Stimulated activated CD4-positive, alpha-beta T cell treated with anti-CD3 and anti-CD28 coated beads, Interleukin-12 subunit alpha, Interleukin-12 subunit beta, amount 100 ng/mL, for 48 hours (primary cell): ENCODE measurements at places on chromosomes 6 and 20.

DNA sequence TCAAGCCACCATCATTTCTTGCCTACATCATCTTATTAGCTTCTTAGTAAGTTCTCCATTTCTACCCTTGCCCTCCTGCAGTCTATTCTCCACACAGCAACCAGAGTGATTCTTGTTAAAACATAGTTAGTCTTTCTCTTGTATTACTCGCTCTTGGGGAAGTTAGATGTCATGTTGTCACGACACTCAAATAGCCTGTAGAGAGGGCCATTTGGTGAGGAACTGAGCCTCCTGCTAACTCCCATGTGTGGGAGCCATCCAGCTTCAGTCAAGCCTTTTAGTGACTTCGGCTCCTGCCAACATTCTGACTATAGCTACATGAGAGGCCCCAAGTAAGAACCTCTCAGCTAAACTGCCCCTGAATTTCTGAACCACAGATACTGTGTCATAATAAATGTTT, 395.4 kb downstream of the CDC5L start:
- no peak for DNase-seq

- no peak for DNase-seq
Measured at GRCh38 chr6:134253681-134254080, 64.2 kb downstream of the SGK1 start.

- peak; percentile 91 for DNase-seq
Measured at GRCh38 chr6:134173936-134174671, 121.7 kb upstream of the SLC2A12 start.

DNA sequence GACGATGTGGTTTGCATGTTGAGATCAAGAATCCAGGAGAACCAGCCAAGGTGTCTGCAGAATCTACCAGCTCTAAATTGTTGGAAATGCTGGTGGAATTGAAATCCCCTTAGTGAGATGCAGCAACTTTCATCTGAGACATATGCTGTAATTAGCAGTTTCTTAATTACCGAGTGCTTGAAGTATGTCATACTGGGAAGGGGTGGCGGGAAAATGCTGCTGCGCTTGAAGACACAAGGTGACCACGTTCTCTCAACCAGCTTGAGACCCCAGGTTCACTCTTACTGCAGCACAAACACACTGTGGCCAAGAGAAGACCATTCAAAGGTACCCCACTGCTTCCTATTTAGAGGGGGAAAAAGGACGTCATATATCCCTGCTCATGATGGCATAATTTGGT, 59.0 kb downstream of the PFDN4 start:
- no peak for DNase-seq

DNA sequence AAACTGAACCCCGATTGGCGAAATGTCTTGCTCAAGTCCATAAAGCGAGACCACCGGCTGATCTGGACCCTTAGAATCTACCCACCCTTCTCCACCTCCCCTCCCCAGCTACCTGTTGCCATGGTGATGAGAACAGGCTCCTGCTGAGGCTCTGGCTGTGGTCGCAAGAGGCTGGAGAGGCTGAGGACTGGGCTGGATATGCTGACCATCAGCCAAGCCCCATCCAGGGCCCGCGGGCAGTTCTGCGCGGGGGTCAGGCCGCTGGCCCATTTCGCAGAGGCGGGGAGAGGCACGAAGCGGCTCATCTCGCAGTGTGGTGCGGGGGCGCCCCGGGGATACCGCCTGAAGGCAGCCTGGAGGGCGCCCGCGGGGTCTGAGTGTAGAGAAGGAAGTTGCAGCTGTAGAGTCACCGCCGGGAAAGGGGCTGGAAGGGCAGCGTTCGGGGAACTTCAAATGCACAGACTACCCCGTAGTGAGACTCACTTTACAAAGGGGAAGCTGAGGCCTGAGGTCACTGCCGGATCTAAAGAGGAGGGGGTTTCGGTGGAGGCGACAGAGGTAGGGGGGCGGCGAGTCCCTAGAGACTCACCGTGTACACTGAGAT, 671 bp downstream of the TAPBP start:
- no peak for DNase-seq

GRCh38 chr6:24926192-24926591, 9.6 kb downstream of the RIPOR2 start:
- DNase-seq, result no peak

DNA sequence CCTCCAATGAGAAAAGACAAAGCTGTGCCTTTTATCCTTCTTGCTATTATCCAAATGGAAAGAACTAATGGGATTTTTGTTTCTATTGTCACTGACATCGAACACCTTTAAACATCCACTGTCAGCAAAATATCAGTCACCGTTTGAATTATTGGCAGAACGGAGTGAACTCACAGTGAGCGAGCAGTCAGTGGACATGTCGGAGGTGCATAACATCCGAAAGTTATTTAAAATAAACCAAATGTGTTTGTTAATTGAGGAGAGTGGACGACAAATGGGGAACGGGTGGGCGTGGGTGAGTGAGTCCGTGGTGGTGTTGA, 38.8 kb downstream of the PMEPA1 start:
- DNase-seq, result no peak

- no peak for DNase-seq
Measured at GRCh38 chr6:89433252-89434149, 549 bp downstream of the ANKRD6 start.

GRCh38 chr6:154166140-154166539, 127.1 kb downstream of the OPRM1 start:
- no peak for DNase-seq

DNA sequence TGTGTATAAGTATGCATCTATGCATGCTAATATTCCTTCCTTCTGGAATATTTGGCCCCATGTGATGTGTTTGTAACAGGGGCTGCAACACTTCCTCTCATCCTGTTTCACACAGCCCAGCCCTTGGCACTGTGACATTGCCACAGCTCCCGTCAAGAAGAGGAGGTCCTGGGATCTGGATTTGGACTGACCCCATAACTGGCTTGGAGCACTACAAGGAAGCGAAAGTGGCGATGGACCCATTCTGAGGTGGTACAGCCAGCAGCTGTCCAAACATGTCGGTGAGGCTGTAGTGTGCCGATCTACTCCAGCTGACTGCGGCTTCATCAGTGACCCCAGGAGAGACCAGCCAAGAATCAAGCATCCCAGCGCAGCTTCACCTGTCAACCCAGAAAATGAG, 18.2 kb downstream of the SYNDIG1 start:
- no peak for DNase-seq

- no peak for DNase-seq
Measured at GRCh38 chr6:41502566-41502916, 43.6 kb upstream of the FOXP4 start.

- DNase-seq, result no peak
Measured at GRCh38 chr6:43481591-43482236, 4.3 kb downstream of the TJAP1 start.

DNA sequence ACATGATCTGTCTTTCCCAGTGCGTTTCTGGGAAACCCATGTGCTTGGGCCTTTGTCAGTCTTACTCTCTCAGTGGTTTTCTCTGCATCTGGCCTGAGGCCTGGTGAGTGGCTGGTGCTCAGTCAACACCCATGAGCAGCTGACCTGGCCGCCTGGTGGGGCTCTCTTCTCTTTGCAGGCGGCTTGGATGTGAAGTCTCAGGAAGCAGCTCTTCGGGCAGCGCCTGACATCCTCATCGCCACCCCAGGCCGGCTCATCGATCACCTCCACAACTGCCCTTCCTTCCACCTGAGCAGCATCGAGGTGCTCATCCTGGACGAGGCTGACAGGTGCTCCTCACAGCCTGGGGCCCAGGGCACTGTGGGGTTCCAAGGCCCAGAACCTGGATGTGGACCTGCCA, 10.8 kb downstream of the DDX27 start:
- no peak for DNase-seq

DNA sequence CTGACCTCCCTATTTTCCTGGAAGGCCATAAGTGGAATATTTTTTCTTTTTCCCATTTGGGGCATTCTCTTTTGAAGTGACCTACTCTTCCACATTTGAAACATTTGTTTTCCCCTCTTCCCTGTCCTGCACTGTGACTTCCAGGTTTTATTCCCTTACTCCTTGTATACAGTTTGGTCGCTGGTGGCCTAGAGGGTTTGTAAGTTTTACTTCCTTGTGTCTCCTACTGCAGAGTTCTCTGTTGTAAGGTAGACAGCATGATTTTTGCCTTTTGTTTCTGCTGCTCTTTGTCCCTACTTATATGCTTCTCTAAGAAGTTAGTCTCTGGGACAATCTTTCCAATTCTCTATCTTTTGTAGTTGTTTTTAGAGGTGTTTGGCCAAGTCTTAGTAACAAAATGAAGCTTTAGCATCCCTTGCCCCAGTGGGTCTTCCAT, 7.4 kb upstream of the ZNFX1 start:
- no peak for DNase-seq

DNA sequence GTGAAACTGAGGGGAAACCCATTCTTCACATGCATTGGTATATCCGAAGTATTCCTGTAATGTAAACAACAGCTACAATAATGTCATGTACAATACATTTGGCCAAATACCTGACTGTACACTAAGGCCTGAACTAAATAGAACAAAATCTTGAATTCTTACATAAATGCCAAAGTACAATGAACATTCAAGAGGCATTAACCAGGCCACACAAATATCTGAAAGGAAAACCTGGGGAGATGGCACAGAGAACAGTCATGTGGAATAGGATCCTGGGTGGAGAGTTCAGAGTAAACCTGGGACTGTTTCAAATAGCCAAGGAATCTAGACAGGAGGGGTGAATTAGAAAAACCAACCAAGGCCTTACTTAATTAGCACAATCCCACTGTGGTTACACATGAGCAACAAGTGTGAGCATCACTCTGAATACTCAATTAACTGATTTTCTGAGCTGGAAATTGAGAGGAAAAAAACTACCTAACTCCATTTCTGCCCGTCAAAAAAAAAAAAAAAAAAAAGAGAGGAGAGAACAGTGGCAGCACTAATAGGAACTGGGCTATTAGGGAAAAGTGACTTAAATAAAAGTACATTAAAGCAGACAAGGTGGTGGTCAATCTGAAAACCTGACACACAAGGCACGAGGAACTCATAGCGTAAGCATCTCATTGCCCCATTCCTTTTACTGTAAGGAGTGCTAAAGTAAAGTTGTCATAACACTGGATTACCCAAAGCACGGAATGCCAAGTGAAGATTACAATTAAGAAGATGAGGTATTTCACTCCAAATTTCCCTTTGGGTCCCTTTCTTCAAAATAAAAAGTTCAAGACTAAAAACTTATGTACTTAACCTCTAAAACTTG, 10.9 kb downstream of the SNX5 start:
- DNase-seq, result no peak

GRCh38 chr20:24149881-24150307, 161.3 kb upstream of the GGTLC1 start:
- no peak for DNase-seq

DNA sequence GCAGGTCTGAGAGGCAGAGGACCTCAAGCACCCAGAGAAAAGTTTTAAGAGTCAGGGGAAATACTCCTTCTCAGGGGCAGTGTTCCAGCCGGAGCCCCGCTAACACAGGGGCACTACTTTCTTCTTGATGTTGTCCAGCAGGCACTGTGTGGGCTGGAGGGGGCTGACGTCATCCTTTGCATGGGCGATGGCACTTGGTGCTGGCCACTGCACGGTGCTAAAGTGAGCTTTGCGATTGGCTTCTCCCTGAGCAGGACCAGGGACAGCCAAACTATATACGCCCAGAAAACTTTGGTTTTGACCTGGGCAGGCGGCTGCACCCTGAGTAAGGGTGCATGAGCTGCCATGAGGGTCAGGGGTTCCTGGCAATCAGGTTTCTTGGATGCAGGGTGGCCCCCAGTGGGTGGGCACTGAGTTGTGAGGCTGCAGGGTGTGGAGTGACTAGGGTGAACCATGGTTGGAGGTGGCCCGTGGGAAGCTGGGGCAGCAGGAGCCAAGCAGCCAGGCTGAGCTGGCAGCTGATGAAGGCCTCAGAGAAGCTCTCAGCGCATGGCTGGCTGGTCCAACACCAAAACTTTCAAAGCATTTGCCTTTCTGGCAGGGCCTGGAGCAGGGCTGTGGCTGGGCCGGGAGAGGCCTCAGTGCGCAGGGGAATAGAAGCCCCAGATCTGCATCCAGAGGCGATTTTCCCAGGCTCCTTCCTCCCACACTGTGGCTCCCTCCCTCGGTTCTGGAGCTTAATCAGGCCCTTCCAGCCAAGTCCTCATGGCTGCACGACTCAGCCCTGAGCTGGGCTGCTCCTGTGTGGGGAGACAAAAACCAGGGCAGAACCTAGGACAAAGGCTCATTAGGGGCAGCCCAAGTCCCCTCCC, 18.3 kb downstream of the MRPS18A start:
- no peak for DNase-seq

DNA sequence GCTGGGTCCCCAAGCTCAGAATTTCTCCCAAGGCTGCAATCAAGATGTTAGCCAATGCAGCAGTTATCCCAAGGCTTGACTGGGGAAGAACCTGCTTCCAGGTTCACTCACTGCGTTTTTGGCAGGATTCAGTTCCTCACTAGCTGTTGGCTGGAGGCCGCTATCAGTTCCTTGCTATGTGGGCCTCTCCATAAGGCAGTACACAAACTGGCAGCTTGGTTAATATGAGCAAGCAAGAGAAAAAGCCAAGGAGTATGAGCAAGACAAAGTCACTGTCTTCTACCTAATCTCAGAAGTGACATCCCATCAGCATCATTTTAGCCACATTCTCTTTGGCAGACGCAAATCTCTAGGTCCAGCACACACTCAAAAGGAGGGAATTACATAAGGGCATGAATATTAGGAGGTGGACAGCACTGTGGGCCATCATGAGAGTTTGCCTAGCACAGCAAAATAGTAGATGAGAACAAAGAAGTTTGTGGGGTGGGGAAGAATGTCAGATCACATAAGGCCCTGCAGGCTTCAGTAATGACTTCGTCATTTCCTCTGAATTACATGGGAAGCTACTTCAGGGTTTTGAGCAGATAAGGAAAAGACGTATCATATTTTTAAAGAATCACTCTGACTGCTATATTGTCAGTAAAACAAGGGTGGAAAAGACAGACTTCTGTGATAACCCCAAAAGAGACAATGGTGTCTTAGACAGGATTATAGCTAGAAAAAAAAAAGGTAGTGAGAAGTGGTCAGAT, 25.5 kb downstream of the LMBRD1 start:
- no peak for DNase-seq

DNA sequence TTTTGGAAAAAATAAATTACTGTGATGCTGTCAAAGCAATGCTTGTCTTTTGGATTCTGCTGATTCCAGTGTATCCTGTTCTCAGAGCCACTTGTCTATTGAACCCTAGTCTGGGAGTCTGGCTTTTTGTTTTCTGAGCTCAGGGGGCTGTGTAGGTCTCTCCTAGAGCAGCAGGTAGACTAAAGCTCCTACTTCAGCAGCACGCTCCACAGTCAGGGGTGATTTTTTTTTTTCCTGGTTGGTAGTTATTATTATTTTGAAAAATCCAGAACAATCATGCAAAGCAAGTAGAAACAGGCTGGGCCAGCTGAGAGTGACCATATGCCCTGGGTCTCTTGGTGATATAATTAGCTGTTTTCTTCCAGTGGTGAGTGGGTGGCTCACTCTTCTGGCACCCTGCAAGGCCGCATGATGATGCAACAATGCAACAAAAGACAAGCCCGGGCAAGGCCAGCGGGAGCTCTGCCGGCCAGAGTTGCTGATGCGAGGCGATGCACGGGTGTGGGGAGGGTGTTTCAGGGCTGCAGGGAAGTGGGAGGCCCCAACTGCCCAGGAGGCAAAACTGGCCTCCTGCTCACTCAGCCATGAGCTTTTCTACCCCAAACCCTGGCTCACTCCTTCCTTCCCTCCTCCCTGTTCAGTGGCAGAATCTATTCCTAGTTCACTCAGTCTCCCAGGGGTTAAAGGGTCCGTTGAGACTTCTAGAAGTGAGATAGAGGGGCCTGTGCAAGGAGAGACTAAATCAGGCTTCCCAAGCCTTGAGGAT, 11.5 kb upstream of the CDKN1A start:
- DNase-seq, result no peak

- no peak for DNase-seq
Measured at GRCh38 chr6:4294636-4295035, 159.3 kb upstream of the ECI2 start.
